Stimulated activated CD8-positive, alpha-beta memory T cell treated with anti-CD3 and anti-CD28 coated beads, Interleukin-2, amount 100 ng/mL, for 1 hour (primary cell): ENCODE measurements at places on chromosomes 16 and 17.

DNA sequence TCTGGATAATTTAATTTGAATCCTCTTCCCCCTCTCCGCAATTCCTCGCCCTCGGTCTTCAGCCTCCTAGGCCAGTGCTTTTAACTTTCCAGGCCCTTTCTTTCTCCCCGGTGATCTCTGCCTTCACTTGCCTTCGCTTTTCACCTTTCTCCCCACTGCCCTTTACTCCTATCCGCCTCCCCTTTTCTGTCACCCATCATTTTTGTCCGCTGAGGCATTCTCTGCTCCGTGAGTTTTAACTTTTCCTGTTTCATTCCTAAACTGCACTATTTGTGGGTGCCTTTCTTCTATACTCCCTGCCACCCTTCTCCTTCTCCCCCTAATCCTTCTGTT, 729 bp downstream of the LONP2 start:
- no peak for DNase-seq

- no peak for DNase-seq
Observed at GRCh38 chr16:80369138-80369958, 171.4 kb upstream of the DYNLRB2 start.

GRCh38 chr16:31351942-31352325, 3.0 kb upstream of the ITGAX start:
- no peak for DNase-seq

DNA sequence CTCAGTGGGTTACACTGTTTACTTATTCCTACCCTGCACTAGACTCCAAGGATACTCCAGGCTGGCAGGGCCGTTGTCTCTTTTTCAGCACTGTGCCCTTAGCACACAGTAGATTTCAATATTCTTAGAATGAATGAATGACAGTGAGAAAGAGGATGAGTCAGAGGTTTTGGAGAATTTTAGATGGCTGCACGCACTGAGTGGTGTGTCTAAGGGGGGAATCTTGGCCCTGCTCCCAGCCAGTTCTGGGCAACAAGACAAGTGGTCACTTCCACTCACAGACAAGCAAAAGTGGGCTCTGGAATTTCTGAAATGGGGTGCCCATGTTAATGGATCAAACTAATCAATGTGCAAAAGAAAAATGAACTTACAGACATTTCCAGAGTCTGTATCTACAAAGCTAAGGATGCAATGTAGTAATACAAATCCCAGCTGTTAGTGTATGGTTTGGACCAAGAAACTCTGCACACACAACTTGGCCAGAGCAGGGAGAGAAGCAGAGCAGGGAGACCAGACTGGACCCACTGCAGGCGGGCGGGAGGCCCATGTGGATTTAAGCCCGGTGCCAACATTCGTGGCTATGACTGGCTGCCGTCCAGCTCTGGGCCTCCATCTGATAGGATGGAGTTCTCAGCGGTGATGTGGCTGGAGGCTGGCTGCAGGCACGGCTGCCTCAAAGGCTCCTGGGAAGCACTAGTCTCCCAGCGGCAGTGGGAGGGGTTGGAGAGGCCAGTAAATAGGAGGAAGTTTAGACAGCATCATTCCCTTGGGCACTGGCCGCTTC, 95.6 kb upstream of the CDYL2 start:
- no peak for DNase-seq

- DNase-seq: no peak
Observed at GRCh38 chr16:56923481-56924091, 8.4 kb upstream of the HERPUD1 start.

- no peak for DNase-seq
Observed at GRCh38 chr17:31537565-31538011, 146.1 kb downstream of the RAB11FIP4 start.

GRCh38 chr16:81569361-81570034, 124.9 kb downstream of the CMIP start:
- DNase-seq: no peak

GRCh38 chr16:53378138-53378537, 56.1 kb upstream of the RBL2 start:
- DNase-seq: no peak

- DNase-seq: no peak
Observed at GRCh38 chr17:78715876-78716275, 66.2 kb downstream of the CYTH1 start.

DNA sequence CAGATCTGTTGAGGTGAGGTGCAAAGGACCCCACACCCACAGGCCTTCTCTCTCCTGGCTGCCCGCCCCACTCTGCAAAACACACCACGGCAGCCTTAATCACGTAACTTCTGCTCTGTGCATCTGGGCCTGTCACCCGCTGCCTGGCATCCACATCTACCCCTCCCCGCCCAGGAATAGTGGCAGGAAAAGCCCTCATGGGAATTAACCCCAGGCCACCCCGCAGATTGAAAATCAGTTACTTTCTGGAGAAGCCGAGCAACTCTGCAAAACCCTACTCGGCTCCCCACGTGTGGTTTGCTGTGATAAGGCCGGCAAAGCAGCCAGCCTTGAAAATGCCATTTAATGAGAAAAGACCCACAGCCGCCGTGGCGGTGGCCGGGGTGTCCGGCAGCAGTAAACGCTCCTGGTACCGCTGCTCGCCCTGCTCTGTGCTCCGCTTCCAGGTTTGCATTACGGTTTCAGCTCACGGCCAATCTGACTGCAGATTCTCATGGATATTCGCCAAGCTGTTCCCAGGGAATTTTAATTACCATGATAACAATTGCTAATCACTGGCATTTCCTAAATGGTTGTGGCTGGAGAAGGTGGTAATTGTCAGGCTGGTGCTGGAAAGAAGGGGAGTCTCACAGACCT, 78.0 kb upstream of the DOC2B start:
- no peak for DNase-seq
